ENCODE measurements at places on chromosomes 12 and 14. TPM values are rescaled to one million over a fixed set of nuclear protein-coding genes. Genes with fewer than 3 reads are reported as not detected.

BICD1 gene
- 12.8 TPM for total RNA-seq

ERP27 gene
- total RNA-seq: 1.9 TPM

CD4 gene
- total RNA-seq: 9.7 TPM

PNP gene
- 24.4 TPM for total RNA-seq

GPRC5D gene
- total RNA-seq: 10.1 TPM

KRT85 gene
- 98.6 TPM for total RNA-seq

GALNT8 gene
- total RNA-seq: 2.7 TPM

TBC1D30 gene
- 1.5 TPM for total RNA-seq

NPFF gene
- 0.59 TPM for total RNA-seq

ANO2 gene
- total RNA-seq: 7.8 TPM

ADAM21 gene
- total RNA-seq: 0.10 TPM

TDRD9 gene
- total RNA-seq: 0.39 TPM

PIANP gene
- 0.10 TPM for total RNA-seq

POTEG gene
- not detected for total RNA-seq

IFI27L2 gene
- total RNA-seq: 29.8 TPM

PPP1CC gene
- total RNA-seq: 110 TPM

SNAPC1 gene
- 5.8 TPM for total RNA-seq

PIGH gene
- total RNA-seq: 21.3 TPM

TPPP2 gene
- not detected for total RNA-seq

RPL10L gene
- not detected for total RNA-seq

HPD gene
- total RNA-seq: not detected

ZDHHC22 gene
- total RNA-seq: under 0.01 TPM

SRGAP1 gene
- 15.9 TPM for total RNA-seq

KRT7 gene
- 10.4 TPM for total RNA-seq

ASCL1 gene
- not detected for total RNA-seq

SYNDIG1L gene
- not detected for total RNA-seq

TAS2R7 gene
- total RNA-seq: not detected

APOF gene
- not detected for total RNA-seq

STRN3 gene
- total RNA-seq: 60.6 TPM

CLEC14A gene
- total RNA-seq: 15.0 TPM

REC8 gene
- 3.6 TPM for total RNA-seq

RHOJ gene
- 21.6 TPM for total RNA-seq

ACAD10 gene
- total RNA-seq: 21.8 TPM
